Stimulated activated CD8-positive, alpha-beta memory T cell treated with anti-CD3 and anti-CD28 coated beads, Interleukin-7, amount 100 ng/mL, for 1 hour (primary cell): ENCODE measurements at places on chromosomes 3 and 15.
A peak's percentile ranks its signal among the peaks of the same experiment; 100 is the strongest.

DNA sequence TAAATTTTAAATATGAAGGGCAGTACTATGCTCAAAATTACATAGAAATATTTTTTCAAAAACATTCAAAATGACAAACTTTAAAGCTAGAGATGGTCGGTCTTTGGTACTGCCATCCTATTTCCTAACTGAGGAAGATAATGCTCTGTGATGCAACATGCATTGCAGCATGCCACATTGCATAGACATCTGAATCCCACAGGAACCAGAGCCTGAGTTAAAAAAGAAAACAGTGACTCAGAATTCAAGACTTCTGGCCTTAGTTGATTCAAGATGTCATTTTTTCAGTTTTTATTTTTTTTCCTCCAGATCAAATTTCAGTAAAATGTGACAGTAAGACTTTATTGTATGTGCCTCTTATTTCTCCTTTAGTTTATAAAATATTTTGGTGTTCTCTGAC lies 33.1 kb downstream of the TP63 start:
- no peak for DNase-seq

GRCh38 chr3:143483214-143483613 lies 363.6 kb downstream of the CHST2 start:
- no peak for DNase-seq

DNA sequence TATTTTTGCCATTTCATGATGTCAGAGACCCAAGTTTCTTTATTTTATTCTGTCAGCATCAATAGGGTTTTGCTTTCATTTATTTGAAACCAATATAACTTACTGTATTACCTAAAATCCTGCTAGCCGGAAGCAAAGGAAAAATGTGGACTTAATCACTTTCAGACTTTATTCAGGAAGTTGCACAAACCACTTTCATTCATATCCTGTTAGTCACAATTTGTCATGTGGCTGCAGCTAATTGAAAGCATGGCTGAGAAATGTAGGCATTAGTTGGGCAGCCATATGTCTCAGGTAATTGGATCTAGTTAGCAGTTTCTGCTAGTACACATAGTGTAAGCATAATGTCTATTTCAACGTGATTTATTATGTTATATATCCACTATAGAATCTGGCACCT lies 462.3 kb upstream of the SGO1 start:
- no peak for DNase-seq

DNA sequence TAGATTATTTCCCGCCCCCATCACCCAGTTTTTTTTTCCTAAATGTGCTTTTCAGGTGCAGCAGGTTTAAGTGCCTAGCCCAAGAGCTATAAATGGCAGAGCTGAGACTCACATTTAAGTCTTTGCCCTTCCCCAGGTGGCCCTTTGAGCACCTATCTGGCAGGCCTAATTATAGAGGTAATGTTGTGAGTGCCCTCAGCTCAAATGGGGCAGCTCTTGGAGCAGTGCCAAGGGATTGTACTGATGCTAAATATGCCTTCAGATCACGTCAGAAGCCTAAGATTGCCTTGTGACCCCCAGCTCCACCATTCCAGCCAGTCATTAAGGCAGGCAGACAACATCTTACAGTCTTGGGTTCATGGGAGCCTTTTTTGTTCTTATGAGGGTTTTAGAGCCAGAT lies 159.5 kb downstream of the RPLP1 start:
- DNase-seq = no peak

DNA sequence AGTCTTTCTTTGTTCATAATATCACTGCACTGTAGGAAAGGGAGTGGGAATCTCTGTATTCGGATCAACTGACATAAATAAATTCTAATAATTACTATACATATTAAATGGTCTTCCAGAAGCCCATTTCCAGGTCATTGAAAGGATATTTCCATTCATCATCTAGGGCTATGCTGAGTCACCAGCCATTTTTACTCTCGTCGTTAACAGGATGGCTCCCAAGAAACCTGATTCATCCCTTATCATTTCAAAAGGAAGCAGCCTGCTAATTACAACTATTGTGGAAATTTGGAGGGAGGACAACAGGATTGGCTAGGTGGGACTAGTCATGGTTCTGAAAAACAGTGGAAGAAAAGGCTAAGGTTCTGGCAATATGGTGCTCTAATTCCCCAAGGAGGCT lies 13.6 kb downstream of the GMNC start:
- DNase-seq = no peak

- no peak for DNase-seq
Measured at GRCh38 chr3:72862314-72863090, 14.3 kb upstream of the SHQ1 start.

- DNase-seq = no peak
Measured at GRCh38 chr3:181458857-181459256, 252.9 kb upstream of the SOX2 start.

- peak; percentile 19 for DNase-seq
Measured at GRCh38 chr15:62344806-62345539, 179.9 kb upstream of the C2CD4B start.

- peak; percentile 22 for DNase-seq
Measured at GRCh38 chr3:143970773-143971358, 757 bp upstream of the DIPK2A start.

DNA sequence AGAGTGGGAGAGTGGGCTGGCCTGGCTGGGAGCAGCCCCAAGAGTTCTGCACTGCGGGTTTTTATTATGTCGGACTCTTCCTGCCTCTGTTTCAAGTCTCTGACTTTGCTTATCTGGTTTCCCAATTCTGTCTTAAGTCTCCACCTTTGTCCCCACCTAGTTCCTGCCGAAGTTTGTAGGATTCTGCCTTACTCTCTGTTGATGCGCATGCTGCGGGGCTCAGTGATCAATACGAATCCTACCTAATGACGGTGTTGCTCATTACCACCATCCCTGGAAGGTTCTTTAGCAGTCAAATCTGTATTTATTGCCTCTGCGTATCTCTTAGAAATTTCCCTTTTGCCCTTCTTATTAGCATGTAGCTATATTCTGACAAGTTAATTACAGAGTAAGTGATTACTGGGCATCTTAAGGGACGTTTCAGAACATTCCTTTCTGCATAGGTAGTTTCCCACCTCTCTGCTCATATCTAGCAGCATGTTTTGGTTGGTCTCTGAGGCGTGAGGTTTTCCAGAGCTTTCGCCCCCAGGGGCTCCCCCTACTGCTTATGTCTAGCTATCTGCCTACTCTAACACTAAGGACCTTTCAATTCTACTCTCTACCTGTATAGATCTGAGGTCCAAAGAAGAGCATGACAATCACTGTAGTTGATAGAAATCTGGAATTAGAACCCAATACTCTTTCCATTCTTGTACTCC lies 236.0 kb upstream of the EIF1B start:
- DNase-seq = no peak

DNA sequence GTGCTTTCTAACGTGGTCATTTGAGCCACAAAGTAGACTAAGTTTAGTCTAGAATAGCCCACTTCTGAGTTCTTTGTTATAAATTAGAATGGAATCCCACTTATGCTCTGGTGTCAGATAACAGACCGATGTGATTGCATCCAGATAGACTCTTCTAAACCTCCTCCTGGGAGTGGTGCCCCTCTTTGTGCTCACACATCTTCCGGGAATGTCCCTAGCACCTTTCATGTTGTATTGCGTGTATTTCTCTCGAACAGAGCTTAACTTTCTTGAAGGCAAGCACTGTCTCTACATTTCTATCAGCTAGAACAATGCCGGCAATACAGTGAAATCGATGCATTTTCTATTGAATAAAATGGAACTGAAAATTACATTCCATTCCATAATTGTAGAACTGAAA lies 23.0 kb downstream of the CP start:
- DNase-seq = no peak

- DNase-seq = no peak
Measured at GRCh38 chr3:157832588-157832987, 273.6 kb downstream of the SHOX2 start.

DNA sequence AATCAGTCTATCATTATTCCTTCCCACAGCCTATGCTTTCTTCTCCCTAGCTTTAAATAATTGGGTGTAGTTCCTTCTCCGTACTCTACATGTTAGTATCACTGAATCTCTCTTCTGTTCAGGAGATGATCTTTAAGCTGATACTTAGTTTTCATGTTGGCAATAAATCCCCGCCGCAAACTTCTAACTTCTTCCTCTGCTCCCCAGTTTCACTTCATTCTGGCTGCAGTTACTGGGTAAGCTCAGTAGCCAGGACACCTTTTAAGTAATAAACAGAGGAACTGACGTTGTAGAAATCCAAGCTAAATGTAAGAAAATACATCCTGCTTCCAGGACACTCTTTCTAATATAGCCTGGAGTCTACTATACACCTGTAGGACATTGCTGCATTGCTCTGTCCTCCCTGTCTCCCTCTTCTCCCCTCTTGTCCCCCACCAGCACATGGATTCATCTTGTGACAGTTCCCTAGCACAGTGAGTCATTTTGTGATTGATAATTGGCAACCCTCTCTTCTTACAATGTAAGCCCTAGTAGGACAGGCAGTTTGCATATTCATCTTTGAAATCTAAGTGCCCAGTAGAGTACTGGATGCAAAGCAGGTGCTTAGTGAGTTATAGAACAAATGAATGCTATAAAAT lies 598.2 kb downstream of the UNC13C start:
- no peak for DNase-seq

DNA sequence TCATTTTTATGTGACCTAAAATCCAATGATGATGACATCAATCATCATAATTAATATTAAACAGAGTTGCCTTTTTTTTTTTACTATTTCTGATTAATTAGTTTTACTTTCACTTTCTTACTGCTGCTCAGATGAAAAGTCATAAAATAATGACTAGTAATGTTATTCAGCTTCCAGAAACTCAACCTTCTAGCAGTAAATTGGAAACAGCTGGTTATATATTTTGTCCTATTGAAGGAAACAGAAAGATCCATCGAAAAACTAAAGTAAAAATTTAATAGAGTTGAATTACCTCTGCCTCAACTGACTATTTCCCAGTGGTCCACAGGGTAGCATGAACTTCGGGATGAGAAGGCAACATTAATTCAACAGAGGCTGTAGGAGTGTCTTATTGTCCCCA lies 107.1 kb upstream of the PTX3 start:
- DNase-seq = no peak

DNA sequence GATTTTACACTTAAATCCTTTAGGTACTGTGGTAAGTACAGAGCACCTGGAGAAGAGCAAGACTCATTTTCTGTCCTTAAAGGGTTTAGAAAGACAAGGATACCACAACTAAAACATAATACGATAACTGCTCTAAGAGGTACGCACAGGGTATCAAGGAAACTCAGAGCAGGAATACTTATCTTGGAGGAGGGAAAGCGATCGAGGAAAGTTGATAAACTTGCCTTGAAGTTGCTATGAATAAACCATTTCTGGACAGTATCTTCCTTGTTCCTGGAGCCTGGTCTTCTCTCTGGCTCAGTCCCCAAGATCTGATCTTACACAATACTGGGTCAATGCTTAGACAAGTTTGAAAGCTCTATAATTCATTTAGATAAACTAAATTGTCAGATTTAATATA lies 17.6 kb upstream of the GATM start:
- no peak for DNase-seq

GRCh38 chr15:74613089-74613952 lies 2.3 kb upstream of the CLK3 start:
- no peak for DNase-seq

DNA sequence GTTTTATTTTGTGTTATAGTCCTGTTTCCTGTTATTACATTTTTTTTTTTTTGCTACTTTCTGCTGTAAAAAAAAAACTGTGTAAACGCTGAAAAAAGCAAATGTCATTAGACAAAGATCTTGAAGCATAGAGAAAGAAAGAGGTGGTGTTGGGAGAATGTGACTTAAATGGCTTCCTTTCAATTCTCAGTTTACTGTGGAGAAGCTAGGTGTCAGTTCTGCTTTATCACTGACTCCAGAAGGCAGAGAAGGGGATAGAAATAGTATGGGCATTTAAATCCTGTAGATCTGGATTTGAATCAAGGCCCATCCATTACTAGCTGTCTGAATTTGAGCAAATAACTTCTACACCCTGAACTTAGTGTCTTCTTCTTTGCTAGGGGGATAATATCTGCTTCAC lies 23.0 kb downstream of the PPM1L start:
- DNase-seq = no peak

DNA sequence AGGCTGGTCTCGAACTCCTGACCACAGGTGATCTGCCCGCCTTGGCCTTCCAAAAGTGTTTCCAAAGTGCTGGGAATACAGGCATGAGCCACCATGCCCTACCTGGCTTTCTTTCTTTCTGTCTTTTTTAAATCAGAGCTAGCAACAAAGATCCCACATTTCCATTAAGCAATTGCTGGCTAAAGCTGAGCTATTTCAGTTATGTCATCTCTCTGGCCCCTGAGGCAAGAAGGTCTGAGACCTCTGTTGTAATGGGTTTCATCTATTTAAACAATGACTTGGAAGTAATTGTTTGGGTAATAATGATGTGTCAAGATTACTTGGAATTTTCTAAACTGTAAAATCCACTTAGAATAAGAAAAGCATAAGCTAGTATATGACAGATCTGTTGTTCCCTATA lies 30.2 kb upstream of the CRBN start:
- DNase-seq = no peak

DNA sequence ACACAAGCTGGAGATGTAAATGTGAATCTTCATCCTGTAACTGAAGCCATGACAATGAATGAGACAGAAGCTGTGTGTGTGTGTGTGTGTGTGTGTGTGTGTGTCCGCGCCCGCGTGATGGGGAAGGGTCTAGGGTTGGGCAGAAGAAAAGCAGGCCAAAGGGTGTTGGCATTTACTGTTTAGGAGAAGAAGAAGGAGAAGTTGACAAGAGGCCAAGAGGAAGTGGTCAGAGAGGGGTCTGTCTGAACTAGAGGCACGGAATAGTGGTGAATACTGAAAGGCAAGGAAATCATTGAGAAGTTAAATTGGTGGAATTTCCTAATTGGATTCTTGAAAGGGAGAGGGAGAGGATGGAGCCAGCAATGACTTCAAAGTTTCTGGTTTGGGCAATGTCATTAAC lies 5.6 kb upstream of the NCEH1 start:
- DNase-seq = no peak

DNA sequence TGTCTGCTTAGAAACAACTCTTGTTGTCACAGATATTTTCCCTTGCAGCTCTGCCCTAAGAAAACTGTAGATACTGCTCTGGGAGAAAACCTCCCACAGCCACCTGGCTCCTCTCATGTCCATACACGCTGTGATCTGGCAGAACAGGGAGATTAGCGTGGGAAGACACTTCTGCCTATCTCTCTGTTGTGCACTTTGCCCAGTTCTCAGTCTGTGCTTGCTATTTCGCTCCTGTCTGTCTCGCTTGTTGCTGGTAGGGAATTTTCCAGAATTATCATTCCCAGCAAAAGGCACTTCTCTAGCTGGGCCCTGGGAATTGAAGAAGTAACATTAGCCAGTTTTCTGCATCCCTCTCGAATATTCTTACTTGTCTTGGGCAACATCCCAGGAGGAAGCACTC lies 8.1 kb upstream of the GATM start:
- no peak for DNase-seq
